ENCODE measurements at places on chromosomes 1 and 21.

DNA sequence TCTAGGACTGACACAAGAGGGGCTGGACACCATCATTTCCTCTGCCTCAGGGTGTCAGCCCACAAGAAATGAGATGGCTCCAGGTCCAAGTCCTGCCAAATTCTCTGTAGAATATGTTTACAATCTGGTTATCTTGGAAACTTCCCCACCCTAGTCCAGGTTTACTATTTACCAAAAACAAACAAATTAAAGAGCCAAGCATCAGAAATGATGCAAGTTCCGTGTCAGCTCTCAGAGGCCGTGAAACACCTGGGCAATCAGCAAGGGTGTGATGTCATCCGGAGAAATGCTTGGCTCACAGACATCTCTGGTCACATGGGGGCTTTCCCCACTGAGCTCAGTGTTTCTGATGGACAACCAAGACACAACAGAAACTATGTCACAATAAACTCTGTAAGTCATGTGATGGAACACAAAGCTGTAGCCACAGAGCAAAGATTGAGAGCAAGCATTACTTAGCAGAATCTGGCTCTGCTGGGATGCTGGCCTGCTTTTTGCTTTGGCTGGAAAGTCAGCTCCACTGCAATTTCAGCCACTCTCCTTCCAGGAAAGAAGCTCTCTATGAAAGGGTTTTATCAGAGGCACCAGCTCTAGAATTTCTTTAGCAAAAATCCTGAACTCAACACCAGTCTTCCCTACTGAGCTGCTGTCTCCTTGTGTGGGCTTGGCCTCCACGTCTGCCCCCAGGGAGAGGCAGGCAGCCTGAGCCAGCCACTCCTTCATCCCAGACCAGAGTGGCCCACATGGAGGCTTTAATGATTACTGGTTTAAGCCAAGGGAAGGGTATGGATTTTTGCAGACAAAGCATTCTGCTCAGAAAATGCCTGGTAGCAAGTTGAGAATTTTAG is 55.9 kb downstream of the NENF start:
- DNase-seq = no peak

DNA sequence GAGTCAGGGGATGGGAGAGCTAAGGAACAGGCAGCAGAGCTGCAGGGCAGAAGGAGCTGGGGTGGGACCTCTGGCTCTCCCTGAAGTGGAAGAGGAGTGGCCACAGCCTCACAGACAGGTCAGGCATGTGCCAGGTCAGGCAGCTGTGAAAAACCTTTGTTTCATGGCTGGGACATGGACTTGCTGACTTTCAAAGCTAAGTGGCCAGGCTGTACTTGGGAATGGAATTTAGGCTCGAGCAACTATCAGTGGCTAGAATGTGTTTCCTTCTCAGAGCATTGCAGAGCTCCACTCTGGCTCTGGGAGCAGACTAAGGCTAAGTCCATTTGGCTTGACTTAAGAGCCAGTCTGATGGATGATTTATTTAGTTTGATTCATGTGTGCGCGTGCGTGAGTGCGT is 385.1 kb downstream of the LMX1A start:
- no peak for DNase-seq

GRCh38 chr1:167043752-167044488 is 46.3 kb downstream of the GPA33 start:
- peak; percentile 56 for DNase-seq

DNA sequence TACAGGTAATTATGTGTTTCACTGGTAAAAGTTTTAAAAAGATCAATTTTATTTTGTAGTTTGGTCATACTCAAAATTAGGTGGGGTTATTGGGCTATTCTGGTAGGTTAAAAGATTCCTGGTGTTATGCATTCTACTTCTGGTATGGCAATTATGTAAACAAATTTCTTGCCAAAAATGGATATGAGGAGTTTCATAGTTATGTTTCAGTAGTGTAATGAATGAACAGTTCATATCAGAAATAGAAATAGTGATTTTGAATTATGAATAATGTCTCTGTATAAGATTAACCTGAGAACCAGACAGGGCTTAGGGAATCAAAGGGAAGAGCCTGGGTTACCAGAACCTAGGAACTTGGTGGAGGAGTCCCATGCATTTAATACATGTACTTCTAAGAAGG is 15.9 kb downstream of the ATF6 start:
- DNase-seq = no peak

DNA sequence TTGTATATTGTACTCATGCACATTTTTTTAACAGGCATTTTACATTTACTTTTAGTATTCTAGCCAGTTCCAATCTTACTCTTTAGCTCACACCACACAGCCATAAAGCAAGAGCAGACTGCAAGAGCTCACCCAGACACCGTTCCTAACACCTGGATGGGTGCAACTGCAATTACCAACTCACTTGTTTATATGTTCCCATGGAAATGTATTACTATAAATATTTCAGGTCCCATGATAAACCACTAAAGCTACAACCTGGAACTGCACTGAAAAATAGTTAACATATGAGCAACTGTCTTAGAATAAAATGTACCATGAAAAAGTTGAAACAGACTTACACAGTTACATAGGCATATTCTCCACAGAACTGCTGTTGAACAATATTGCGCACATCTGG is 30.8 kb downstream of the USP48 start:
- no peak for DNase-seq

GRCh38 chr1:16110884-16111283 is 37.4 kb upstream of the FAM131C start:
- DNase-seq = no peak

GRCh38 chr1:33030575-33030974 is 6.1 kb downstream of the AK2 start:
- DNase-seq = no peak

DNA sequence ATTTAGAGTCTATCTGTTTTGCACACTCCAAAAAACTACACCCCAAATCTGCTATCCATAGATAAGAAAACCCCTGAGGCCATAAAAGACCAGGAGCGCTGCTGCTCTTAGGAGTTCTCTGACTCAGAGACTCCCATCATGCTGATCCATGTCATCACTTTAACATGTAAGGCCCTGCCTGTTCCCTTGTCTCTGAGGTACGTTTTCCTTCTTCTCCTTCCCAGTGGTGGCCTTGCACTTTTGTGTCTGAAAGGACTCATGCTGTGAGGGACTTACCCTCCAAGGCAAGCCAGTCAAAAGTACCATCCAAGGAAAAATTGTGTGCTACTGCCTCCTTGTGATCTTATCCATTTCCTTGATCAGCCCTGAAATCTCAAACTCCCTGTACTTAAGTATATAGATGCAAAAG is 427.4 kb upstream of the NCAM2 start:
- DNase-seq = no peak

Data from RWPE1 (cell line).